ENCODE measurements at places on chromosomes 7 and 10.

DNA sequence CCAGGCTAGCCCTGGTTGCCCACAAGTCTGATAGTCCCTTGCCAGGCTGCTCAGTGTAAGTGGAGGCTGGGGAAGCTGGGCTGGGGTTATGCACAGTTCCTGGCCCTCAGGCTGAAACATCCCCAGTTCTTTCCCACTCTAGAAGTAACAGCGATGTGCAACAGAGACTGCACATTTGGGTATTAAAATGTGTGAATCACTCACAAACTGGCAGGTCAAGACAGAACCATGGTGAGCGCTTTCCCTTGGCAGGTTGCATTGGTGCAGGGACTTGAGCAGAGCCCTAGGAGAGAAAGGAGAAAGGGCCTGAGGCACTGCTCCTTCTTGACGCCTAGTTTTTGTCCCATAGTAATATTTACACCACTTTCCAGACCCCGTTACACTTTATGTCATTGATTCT, 56.1 kb upstream of the SLC35B4 start:
- no peak for DNase-seq

DNA sequence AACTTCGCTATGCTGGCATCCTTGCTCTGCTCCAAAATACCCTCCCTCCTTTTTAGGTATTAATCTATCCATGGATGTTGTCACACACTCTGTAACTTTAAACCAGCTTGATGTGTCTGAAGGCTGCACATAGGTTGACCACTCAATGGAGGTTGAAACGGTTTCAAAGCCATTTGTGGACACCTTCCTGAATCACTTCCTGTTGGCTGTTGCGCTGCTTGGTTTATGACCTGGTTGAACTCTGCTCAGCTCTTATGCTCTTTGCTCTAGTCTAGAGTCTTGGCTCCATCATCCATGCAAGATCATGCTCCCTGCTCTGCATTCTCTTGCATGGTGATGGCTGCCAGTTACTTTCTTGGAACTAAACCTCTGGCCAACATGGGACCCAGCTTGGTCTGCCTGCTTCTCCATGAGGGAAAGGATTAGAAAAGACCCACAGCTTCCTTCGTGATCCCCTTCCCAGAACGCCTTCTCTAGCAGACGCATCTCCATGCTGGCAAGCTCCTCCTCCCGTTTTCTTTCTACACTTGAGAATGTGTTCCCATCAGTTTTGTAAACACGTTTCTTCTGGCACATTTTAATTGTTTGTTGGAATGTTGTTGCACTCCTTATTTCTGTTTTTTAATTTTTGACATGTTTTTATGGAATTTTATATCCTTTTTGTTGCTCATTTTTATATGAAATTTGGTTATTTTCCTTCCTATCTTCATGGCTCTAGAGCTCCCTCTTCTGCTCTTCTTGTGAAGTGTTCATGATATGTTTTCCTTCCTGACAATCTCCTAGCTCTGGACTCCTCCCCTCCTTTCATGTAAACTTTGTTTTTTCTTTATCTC, 149.8 kb downstream of the XPNPEP1 start:
- peak; percentile 9 for DNase-seq

- DNase-seq: no peak
Measured at GRCh38 chr7:113100121-113100603, 13.5 kb upstream of the GPR85 start.

DNA sequence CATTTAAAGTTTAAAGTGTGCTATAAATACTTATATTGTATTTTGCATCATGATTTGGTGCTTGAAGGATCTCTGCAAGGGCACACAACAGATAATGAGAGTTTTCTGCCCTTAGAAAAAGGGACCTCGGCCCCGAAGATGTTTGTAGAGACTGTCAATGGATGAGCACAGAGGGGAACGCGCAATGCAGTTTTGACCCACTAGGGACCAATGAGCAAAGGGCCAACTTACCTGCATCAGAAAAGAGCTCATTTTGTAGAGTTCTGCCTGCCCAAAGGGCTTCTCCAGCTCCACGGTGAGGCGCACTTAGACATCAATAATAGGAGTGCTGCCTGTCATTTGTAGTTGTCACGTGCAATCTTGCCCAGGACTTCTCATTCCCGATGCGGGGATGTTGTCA, 91.1 kb downstream of the BUB3 start:
- no peak for DNase-seq

GRCh38 chr7:8232999-8233847, 28.7 kb downstream of the ICA1 start:
- DNase-seq: no peak

GRCh38 chr10:71664585-71664984, 55.0 kb downstream of the C10orf105 start:
- no peak for DNase-seq

GRCh38 chr10:14727924-14728323, 46.8 kb downstream of the FAM107B start:
- DNase-seq: peak; percentile 76

- DNase-seq: peak; percentile 83
Measured at GRCh38 chr7:17593819-17594419, 295.5 kb downstream of the AHR start.
